Activated naive CD4-positive, alpha-beta T cell treated with Interleukin-2 at 50 U/mL for 16 hours (primary cell): ENCODE measurements at places on chromosomes 3 and 15.

DNA sequence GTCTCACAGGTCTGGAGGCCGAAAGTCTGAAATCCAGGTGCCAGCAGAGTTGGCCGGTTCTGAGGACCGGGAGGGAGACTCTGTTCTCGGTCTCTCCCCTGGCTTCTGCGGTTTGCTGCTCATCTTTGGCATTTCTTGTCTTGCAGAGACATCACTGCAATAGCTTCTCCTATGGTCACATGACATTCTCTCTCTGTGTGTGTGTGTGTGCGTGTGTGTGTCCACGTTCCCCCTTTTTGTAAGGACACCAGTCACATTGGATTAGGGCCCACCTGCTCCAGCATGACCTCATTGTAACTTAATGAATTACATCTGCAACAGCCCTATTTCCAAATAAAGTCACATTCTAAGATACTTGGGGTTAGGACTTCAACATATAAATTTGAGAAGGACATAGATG is 12.4 kb upstream of the ATP10A start:
- DNase-seq, result no peak

DNA sequence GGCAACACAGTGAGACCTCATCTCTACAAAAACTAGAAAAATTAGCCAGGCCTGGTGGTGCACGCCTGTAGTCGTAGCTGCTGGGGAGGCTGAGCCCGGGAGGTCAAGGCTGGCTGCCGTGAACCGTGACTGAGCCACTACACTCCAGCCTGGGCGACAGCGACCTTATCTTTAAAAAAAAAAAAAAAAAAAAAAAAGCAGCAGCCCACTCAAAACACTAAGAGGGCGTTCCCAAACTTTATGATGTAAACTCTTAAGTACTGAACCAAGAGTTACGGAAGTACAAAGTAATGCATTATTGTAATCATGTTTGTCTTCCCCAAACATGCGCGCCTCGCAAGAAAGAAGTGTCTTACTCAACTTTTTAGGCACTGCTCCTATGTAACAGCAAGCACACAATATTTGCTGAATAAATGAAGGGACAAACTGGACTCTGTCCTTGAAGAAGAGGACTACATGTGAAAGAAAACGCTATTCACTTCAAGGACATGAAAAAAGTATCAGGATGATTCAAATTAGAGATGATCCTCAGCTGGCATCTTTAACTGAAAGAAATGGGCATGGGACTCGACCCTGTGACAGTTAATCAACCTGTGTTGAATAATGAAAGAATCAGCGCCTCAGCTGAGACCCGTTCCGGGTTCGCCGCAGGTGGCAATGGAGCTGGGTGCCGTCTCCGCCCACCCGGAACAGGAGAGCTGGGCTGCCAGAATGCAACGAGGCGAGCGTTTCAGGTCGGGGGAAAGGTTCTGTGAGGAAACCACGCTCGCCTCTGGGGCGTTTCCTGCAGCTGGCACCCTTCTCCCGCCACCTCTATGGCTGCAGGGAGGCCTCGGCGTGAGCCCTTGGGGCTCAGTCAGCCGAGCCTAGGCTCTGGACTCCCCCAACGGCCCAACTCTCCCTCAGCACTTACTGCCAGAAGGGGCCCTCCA is 718 bp downstream of the SPG11 start:
- DNase-seq, result peak; percentile 84

GRCh38 chr3:11323813-11324212 is 51.6 kb downstream of the ATG7 start:
- no peak for DNase-seq

GRCh38 chr3:54180921-54181320 is 58.6 kb downstream of the CACNA2D3 start:
- DNase-seq, result no peak

- DNase-seq, result no peak
These were observed 54.5 kb downstream of the NEK11 start for GRCh38 chr3:131081224-131081623.

GRCh38 chr3:44277925-44278324 is 36.2 kb downstream of the TOPAZ1 start:
- no peak for DNase-seq

GRCh38 chr3:187104933-187105332 is 34.4 kb downstream of the RPL39L start:
- DNase-seq, result no peak

- no peak for DNase-seq
These were observed 33.2 kb downstream of the BMF start for GRCh38 chr15:40075298-40076044.

- no peak for DNase-seq
These were observed 154.2 kb downstream of the IMPG2 start for GRCh38 chr3:101166150-101166549.

- DNase-seq, result no peak
These were observed 21.0 kb downstream of the H1-8 start for GRCh38 chr3:129563850-129564535.

DNA sequence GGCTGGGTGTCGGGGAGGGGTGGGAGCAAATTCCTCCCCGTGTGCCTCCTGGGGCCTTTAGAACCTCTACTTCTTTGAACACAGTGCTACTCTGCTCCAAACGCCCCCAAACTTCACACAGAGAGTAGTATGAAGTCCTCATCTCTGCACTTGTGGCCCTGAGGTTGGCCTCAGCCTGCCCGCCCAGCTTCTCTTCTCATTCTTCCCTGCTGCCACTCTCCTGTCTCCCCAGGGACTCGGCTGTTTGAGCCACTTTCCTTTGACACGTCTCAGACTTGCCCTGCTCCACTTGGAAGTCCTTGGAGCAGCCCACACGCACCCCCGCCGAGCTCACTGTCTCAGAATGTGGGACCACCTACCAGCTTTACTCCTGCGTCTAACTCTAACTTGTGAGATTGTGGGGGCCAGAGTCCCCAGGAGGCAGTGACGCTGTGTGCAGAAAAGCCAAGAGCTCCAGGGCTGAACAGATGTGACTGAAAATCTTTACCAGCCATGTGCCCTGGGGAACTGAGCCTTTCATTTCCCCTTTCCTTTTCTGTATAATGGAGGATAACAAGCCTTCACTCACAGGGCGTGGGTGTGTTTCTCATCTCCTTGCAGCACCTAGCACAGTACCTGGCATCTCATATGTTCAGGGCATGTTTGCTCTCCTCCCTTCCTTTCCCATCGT is 233.6 kb upstream of the CTDSPL start:
- DNase-seq, result no peak

GRCh38 chr15:94346282-94346681 is 114.9 kb downstream of the MCTP2 start:
- no peak for DNase-seq

GRCh38 chr3:160649596-160649995 is 27.4 kb upstream of the ARL14 start:
- no peak for DNase-seq

- no peak for DNase-seq
These were observed 16.9 kb downstream of the ACKR2 start for GRCh38 chr3:42826141-42826540.

GRCh38 chr3:121969631-121970030 is 52.4 kb downstream of the ILDR1 start:
- no peak for DNase-seq

GRCh38 chr15:73240866-73241499 is 127.8 kb downstream of the HCN4 start:
- DNase-seq, result peak; percentile 81

GRCh38 chr3:188470508-188471130 is 316.7 kb downstream of the LPP start:
- no peak for DNase-seq

GRCh38 chr3:148759430-148759829 is 61.7 kb downstream of the AGTR1 start:
- no peak for DNase-seq

- no peak for DNase-seq
These were observed 19.4 kb upstream of the SLC41A3 start for GRCh38 chr3:126103121-126104027.

- no peak for DNase-seq
These were observed 1.7 kb upstream of the CD47 start for GRCh38 chr3:108092501-108092900.

GRCh38 chr15:56428821-56429458 is 36.0 kb downstream of the MNS1 start:
- DNase-seq, result no peak

GRCh38 chr3:27610800-27611525 is 111.2 kb downstream of the EOMES start:
- no peak for DNase-seq

DNA sequence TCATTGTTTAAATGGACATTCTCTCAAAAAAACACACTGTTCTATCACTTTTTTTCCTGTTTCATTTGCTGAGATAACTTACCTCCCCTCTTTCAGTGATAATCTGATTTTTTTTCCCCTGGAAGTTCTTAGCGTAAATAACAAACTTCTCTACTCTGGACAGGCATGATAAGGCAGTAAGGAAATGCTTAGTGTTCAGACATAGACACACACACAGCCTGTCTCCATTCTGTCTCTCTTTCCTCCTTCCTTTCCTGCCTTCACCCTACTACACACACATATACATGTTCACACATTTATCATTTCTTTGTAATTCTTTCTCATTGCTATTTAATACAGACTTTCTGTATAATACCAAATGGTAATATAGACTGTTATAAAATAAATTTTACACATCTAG is 470.8 kb upstream of the ROBO1 start:
- no peak for DNase-seq

- no peak for DNase-seq
These were observed 43.4 kb downstream of the PXYLP1 start for GRCh38 chr3:141275032-141275422.

DNA sequence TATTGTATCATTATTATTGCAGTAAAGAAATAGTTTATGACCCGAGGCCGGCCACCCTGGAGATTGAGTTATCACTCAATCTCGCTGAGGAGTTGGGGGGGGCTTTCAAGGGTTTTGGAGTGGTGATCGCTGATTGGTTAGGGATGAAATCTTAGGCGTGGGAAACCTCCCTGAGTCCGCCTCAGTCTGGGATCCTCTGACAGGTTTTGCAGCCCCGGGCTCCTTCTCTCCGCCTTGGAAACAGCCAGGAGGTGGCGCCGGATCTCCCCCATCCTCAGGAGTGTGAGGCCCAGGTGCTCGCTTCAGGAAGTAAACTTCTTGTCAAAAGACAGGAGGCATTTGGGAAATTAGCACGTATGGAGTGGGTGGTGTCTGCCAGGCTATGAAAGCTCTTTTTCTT is 41.1 kb upstream of the SEC61A1 start:
- DNase-seq, result peak; percentile 8

DNA sequence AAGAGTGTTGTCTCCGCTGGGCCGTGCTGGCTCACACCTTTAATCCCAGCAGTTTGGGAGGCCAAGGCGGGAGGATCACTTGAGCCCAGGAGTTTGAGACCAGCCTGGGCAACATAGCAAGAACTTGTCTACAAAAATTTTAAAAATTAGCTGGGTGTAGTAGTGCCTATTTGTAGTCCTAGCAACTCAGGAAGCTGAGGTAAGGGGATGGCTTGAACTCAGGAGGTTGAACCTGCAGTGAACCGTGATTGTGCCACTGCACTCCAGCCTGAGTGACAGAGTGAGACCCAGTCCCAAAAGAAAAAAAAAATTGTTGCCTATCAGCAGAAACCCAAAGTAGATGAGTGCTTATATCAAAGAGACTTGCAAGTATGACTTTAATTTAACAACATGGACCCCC is 12.7 kb upstream of the AKAP13 start:
- no peak for DNase-seq

DNA sequence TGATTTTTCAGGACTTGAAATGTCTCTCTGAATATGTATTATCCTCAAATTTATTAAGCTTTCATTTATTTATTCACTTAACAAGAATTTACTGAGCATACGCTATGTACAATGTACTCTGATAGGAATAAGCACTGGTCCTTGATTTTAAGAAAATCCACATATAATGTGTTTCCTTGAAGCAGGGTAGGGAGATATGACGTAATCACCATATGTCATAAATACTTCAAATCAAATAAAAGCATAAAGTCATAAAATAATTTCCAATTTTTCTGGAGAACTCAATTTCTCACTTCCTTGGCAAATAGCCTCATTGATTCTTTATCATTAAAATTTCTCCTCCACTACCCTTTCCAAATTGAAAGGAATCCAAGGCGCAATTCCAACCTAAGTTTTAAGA is 177.8 kb upstream of the GAP43 start:
- no peak for DNase-seq

DNA sequence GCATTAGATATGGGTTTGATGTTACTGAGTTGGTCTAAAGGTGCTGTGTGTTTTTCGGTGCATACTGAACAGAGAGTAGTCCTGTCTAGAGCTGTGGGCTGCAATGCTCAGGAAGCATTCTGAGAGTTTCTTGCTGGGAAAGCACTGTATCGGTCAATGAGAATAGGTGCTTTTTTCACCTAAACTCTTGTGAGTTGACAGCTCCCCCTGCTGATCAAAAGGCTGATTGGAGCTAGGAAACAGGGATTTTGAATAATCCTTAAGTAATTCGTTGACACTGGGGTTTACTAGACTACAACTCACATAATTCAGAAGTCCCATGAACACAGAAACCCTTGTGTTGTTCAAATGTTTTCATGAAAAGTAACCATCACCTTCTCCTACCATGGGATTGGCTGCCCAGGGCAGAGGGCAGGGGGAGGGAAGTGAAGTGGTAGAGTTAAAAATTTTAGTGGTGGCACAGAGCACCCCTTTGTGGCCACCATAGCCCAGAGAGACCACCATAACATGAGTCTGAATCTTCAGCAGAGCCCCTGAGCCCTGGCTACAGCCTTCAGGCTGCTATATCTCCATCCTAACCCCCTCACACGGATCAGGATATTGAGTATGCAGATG is 13.0 kb upstream of the MANF start:
- peak; percentile 44 for DNase-seq

DNA sequence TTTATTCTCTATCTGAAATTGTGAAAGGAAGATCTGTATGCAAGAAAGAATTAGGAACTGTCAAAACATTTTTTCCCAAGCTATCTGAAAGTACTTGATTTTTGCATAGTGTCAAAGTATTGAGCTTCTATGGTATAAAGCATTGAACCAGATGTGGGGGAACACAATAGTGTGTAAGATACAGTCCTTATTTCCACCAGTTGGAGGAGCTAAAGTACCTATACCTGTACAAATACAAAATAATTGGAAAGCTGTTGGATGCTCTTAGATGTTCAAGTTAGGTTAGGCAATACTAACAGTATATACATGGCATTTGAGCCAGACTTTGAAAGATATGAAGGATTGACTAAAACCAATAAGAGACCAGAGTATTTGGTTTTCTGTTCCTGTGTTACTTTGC is 148.4 kb downstream of the B3GALNT1 start:
- DNase-seq, result no peak

GRCh38 chr3:141764986-141765385 is 1.8 kb downstream of the GRK7 start:
- no peak for DNase-seq

DNA sequence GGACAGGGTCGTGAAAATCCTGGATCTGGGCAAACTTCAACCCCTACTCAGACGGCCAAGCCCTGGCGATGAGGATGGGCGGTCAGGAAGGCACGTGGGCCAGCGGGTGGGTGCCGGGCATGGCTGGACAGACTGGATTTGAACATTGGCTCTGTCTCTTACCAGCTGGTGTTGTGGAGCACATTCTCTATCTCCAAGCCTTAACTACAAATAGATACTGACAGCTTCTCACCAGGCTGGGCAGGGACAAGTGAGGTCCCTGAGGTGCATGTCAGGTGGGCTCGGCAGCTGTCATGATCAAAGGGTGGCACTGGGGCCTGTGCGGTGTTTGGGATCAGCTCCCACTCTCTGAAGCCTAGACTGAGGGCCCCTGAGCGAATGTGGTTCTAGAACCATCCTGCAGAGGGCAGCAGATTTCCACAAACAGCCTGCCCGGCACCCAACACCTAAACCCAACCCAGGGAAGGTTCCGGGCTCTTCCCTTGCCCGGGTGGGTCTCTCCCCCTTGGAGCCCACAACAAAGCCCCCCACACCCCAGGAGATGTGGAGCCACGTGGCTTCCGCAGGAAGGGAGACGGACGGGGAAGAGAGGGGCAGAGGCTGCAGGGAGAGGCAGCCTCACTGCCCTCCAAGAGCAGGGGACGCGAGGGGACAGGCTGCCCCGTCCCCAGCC is 58.4 kb downstream of the RGMA start:
- DNase-seq, result peak; percentile 67
